Nephron progenitor cell (in vitro differentiated cells): ENCODE measurements at places on chromosomes 6 and 20.

GRCh38 chr6:84118191-84118590 lies 84.6 kb downstream of the MRAP2 start:
- no peak for DNase-seq

DNA sequence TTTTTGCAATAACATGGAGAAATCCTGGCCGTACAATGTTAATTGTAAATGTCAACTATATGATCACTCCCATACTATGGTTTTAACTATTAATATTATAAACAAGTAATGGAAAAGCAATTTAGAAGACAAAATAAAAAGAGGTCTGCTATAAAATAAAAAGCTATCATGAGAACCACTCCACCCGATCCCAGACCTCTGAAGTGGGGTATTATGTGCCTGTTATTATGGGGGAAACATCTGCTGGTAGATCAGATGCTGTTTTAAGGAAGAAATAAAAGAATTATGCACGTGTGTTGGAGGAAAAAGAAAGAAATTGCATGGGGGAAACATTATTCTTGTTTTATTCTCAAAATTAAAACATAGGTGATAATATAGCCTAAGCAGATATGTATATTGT lies 615.7 kb upstream of the ARID1B start:
- DNase-seq, result no peak

- no peak for DNase-seq
Measured at GRCh38 chr20:41135888-41136679, 1.3 kb upstream of the PLCG1 start.

DNA sequence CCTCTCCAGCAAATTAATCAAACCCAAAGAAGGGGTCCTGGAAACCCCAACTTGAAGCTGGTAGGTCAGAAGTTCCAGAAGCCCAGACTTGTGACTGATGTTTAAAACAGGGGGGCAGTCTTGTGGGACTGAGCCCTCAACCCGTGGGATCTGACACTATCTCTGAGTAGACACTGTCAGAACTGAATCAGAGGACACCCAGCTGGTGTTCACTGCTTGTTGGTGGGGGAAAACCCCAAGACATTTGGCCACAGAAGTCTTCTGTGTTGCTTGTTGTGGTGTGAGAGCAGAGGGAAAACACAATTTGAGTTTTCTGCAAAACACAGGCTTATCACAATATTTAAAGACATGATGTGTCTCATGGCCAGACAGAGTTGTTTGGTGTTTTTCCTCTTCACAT lies 29.9 kb downstream of the KIF13A start:
- DNase-seq, result no peak

DNA sequence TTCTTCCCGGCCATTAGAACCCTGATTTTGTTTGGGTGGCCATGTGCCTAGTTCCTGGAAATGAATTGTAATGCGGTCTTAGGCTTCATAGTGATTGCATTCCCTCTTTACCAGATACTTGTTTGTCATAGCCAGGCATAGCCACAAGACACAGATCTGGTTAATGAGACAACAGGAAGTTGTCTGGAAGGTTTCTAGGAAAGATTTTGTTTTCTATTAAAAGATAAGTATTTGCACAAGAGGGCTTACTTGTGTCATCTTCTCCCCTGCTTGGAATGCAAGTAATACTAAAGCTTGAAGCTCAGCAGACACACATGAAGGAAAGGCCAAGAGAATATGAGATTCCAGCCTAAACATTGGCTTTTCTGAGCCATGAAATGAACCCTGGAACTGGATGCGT lies 12.9 kb downstream of the FARS2 start:
- no peak for DNase-seq

DNA sequence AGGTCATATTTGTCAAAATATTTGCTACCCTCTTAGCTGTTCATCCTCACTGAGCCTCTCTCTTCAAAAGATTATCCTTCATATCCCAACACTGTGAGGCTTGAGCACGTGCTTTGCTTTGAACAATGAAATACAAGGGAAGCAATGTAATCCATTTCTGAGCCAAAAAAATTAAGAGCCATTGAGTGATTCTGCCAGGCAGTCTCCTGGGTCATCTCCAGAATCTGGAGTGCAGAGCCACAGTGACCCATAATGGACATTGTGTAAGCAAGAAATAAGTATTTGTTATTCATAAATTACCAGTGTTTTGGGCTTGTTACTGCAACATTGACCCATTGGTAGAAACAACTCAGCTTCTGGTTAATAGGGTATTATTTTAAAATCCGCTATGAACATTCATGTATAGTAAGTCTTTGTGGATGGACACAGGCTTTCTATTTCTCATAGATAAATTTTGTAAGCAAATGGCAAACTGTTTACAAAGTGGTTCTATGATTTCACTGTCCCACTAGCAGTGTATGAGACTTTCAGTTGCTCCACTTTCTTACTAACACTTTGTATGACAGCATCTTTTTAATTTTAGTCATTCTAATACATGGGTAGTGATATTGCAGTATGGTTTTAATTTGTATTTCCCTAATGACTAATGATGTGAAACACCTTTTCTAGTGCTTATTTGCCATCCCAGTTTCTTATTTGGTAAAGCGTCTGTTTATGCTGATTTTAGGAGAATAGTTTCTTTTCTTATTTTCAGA lies 358.2 kb downstream of the PLCB1 start:
- no peak for DNase-seq

GRCh38 chr20:577167-577791 lies 32.8 kb downstream of the TCF15 start:
- no peak for DNase-seq

GRCh38 chr6:25118038-25118437 lies 161.1 kb upstream of the CARMIL1 start:
- no peak for DNase-seq

DNA sequence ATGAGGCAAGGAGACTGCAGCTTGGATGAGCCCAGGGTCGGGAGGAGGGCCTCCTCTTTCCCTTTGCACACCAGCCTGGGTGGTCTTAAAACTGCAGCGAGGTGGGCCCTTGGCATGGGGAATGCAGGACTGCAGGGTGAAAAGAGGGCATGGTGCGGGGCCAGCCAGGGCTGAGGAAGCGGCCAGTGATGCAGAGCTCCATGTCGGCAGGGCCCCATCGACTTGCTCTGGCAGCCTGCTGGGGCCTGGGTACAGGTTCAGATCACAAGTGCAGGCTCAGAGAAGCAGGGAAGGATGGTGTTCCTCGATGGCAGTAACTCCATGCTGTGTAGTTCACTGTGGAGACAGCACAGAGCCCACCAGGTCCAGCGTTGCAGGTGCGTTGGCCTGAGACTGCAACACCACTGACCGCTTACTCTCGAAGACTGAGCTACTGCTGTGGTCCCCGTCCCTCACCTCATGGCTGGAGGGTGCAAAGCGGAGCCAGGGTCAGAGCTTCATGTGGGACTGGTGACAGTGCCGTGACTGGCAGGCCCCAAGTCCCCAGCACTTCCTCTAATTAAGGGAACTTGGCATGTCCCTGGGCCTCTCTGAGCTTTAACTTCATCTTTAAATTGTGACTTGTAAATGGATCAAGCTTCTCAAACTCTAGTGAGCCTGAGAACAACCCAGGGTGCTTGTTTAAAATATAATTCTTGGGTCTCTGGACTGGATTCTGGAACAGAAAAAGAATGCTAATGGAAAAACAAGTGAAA lies 223.2 kb downstream of the SYNDIG1 start:
- DNase-seq, result no peak

- no peak for DNase-seq
Measured at GRCh38 chr6:134079406-134079921, 27.0 kb upstream of the SLC2A12 start.

GRCh38 chr6:35025232-35026188 lies 115.6 kb downstream of the TCP11 start:
- no peak for DNase-seq

- DNase-seq, result no peak
Measured at GRCh38 chr6:148892247-148892646, 145.4 kb downstream of the UST start.

DNA sequence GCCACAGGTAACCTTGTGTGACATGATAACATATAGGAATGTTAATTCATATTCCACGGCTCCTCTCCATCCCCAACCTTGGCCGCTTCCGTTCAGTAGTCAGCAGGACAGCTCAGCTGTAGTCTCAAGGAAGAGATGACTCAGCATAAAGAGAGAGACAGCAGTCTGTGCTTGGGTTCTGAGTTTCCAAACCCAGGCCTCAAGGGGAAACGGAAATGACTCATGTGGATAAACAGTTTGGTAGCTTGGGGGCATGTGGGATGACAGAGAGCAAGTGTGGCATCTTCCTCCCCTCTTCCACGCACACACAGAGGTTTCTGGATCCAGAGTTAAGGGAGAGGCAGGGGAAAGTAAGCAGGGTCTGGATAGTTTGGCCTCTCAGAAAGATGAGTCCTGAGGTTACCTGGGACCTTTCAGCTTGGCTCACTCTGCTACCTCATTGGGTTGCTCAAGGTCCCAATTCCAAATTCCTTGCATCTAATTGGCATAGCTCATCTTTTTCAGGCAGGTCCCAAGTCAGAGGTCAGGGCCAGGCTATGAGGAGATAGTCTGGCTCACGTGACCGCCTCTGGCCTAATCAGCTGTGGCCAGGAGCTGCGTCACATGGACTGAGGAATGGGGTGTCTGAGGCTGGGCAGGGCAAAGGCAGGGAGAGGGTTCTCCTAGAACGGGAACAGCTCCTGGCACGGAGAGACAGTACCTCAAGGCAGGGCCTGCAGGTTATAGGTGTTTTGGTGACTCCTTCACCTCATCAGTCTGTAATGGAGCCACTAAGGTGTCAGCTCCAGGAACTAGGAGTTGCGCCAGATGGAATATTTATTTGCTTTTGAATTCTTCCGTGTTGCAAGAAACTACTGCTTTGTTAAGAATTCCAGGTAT lies 36.5 kb upstream of the MLN start:
- DNase-seq, result no peak

DNA sequence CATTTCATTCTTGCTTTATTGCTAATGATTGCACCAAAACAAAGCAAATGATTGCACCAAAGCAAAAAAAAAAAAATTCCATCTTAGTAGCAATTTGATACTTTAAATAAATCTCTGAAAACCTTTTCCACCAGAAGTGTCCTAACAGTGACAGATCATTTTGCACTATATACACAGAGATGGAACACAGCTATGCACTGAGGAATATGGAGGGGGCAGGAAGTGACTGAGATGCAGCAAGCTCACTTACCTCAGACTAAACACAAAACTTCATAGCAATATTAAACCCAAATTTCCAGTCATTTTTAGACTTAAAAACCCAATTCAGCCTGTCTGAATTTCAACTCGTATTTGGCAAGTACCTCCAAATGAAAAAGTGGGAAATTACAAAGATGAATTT lies 41.2 kb downstream of the HIVEP2 start:
- no peak for DNase-seq

DNA sequence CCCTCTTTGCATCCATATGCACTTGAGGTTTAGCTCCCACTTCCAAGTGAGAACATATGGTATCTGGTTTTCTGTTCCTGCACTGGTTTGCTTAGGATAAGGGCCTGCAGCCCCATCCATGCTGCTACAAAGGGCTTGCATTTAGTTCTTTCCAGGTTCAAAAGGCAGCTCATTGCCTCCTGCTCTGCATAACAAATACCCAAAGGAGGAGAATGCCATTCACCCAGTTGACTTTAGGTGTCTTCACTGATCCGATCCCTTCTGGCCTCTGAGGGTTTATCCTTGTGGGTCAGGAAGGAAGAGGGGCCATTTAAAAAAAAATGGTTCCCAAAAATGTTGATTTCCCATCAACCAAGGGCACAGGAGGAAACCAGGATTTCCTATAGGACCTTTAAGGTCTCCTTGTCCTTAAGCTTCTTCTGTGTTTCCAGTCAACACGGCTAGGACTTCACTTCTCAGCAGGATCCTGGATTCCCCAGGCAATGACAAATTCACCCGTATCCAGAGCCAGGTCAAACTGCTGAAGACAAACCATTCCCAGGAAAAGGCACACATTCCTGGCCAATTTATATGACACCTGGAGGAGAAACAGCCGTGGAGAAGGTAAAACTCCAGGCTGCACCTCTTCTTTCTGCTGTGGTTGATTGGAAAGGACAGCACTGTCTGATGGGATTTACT lies 447.7 kb upstream of the CDH4 start:
- DNase-seq, result no peak

- DNase-seq, result no peak
Measured at GRCh38 chr6:128663238-128663637, 142.8 kb upstream of the PTPRK start.

DNA sequence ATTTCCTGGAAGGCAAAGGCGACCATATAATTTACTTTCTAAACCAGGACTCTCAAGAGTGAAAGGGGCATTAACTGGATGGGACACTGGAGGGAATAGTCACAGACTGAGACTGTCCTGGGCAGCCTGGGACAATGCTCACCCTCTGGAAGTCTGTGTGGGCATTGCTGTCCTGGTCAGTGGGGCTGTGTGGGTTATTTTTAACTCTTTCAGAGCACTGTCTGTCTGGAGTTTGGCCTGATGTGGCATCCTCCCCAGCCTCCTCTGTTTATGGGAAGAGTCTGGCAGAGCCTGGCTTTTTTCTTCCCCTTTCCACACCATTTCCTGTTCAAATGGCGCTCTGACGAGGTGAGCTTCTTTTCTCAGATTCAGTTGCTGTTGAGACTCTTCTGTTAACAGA lies 11.7 kb downstream of the DAAM2 start:
- DNase-seq, result no peak

DNA sequence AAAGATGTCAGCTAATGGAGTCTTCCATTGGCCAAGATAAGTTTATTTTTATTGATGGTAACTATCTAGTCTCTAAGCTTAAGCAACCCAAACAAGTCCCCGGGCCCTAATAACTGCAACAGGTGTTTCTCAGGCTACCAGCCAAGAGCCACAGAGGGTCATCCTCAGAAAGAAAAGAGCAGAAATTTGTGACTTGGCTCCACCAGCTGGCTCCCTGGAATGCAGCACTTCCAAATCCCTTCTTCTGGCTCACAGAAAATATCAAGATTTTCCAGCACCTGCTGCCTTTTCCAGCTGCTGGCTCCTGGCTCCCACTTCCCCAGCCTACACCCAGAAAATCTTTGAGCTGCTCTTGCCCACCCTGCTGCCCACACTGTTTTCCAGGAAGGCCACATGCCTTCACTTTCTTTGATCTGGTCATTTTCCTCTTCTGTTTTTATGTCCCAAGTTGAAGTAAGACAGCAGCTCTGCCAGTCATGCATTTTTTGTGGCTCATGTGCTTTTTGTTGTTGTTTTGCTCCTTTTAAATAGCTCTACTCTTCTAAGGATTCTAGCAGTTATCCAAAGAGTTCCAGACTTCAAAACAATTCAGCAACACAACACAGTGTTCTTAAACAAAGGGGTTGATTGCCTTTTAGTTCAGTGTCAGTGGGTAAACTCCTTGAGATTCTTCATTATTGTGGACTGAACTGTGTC lies 151.0 kb upstream of the SMLR1 start:
- DNase-seq, result no peak

- DNase-seq, result no peak
Measured at GRCh38 chr20:43846516-43846905, 68.1 kb upstream of the TOX2 start.

DNA sequence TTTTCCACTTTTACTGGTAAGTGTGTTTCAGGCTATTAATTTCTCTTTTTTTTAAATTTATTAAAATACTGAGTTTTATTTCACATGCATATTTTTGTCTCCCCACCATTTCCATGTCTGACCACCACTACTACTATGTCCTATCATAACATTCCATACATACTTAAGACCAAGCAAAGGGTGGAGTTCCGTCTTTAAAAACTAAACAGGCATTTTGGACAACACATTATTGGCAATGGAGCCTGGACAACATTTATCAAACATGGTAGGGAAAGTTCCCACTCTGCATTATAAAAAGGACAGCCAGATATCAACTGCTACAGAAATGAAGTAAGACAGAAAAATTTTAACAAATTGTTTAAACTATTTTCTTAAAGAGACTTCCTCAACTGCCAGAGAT lies 91.9 kb downstream of the LMBRD1 start:
- no peak for DNase-seq

- DNase-seq, result no peak
Measured at GRCh38 chr6:3786141-3786540, 34.6 kb upstream of the PXDC1 start.
